ENCODE measurements at places on chromosomes 3 and 15. TPM values are rescaled to one million over a fixed set of nuclear protein-coding genes. Genes with fewer than 3 reads are reported as not detected.

- no peak for DNase-seq
- no peaks in the 10 kb centered on the region for H3K36me3 ChIP-seq
- no peaks in the 10 kb centered on the region for H3K27me3 ChIP-seq
- no peak overlapping the region for H3K4me3 ChIP-seq
- H3K4me1 ChIP-seq: no peaks in the 10 kb centered on the region
Measured at GRCh38 chr15:86231864-86232721, 152.4 kb downstream of the AGBL1 start.

DNA sequence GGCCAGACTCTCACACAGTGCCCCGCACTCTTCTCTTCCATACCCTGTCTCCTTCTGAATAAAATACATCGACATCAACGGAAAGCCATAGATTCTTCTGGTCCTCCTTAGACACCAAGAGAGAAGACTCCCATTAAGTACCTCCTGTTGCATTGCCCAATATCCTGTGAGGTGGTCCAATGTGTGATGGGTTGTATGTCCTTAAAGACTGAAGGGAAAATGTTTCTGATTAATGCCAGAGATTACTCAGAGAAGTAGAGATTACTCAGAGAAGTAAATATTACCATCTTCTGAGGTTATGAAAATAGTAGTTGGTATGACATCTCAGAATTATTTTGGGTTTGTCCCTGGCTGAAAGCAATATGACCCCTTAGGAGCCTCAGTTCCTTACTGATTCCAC is 60.8 kb upstream of the GALNT15 start:
- no peak for DNase-seq
- no peaks in the 10 kb centered on the region for H3K27me3 ChIP-seq
- H3K36me3 ChIP-seq: no peaks in the 10 kb centered on the region
- H3K4me3 ChIP-seq: no peak overlapping the region
- peaks cover 9% of the 10 kb centered on the region for H3K4me1 ChIP-seq

- H3K36me3 ChIP-seq: no peaks in the 10 kb centered on the region
- H3K27ac ChIP-seq: no peak overlapping the region
- H3K4me3 ChIP-seq: no peak overlapping the region
- no peaks in the 10 kb centered on the region for H3K27me3 ChIP-seq
Measured at GRCh38 chr3:49899815-49900214, 3.9 kb downstream of the MST1R start.

GRCh38 chr3:61954097-61954540 is 392.7 kb downstream of the PTPRG start:
- H3K27ac ChIP-seq: no peak overlapping the region
- H3K4me1 ChIP-seq: peaks cover 13% of the 10 kb centered on the region
- no peak overlapping the region for H3K4me3 ChIP-seq
- DNase-seq: no peak
- H3K36me3 ChIP-seq: no peaks in the 10 kb centered on the region
- H3K27me3 ChIP-seq: no peaks in the 10 kb centered on the region

DNA sequence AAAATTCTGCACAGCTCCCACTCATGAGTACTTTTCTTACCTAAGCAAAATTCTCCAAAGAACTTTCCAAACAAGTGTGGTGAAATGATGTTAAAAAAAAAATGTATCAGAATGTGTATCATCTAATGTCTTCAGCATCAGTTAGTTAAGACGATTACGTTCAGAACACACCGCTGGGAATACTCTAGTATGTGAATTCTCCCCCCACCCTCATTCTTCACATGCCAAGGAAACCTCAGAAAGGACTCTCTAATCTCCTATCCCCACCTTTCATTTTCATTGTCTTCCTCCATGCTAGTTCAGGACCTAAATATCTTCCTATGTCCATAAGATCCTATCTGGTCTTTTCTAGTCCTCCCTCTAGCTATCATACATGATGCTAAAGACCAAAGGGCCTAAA is 457.4 kb downstream of the SHQ1 start:
- H3K27me3 ChIP-seq: no peaks in the 10 kb centered on the region
- H3K36me3 ChIP-seq: no peaks in the 10 kb centered on the region
- H3K4me3 ChIP-seq: no peak overlapping the region
- H3K4me1 ChIP-seq: peaks cover 37% of the 10 kb centered on the region
- no peak for DNase-seq

DNA sequence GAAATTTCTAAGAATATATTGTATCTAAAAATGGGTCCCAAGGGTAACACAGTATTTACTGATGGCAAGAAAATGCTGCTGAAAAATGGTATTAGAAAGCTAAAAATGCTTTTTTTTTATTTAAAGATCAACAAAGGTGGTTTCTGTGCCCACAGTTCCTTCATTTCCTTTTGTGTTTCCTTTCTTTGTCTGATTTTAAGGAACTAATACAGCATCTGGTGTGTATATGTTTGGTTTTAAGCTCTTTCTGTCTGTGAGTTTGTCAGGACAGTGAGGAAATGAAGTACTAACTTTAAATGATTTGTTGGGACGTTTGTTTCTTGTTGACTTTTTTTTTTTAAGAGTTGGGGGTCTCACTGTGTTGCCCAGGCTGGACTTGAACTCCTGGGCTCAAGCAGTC is 38.2 kb downstream of the RASA2 start:
- no peak overlapping the region for H3K27ac ChIP-seq
- no peak overlapping the region for H3K4me3 ChIP-seq
- DNase-seq: no peak
- peaks cover 16% of the 10 kb centered on the region for H3K4me1 ChIP-seq

DNA sequence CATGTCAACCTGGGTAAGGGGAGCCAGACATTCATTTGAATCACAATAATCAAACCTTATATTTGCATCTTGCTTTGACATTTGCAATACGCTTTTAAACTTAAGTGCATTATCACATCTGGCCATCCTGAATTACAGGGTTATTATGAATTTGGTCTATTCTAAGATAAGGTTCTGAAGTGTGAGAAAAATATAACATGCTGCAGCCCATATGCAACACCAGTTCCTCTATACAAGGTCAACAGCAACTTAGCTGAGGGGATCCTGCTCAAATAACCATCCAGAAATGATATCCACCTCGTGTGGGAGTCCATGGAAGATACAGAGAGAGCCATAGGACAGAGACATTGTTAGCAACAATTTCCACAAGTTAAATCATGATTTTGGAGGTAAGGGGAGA is 72.7 kb upstream of the RAD18 start:
- DNase-seq: no peak
- H3K4me1 ChIP-seq: peaks cover 13% of the 10 kb centered on the region
- peaks cover 28% of the 10 kb centered on the region for H3K27me3 ChIP-seq
- H3K36me3 ChIP-seq: no peaks in the 10 kb centered on the region
- H3K27ac ChIP-seq: no peak overlapping the region

Gene CPNE9
- total RNA-seq: not detected

Gene ACTRT3
- 2.5 TPM for total RNA-seq

Gene WDR93
- not detected for total RNA-seq

Gene DZIP1L
- 21.9 TPM for total RNA-seq

Gene LCTL
- not detected for total RNA-seq

Gene MCF2L2
- 1.7 TPM for total RNA-seq

All from osteocyte (in vitro differentiated cells).